ENCODE measurements at places on chromosomes 4 and X.

DNA sequence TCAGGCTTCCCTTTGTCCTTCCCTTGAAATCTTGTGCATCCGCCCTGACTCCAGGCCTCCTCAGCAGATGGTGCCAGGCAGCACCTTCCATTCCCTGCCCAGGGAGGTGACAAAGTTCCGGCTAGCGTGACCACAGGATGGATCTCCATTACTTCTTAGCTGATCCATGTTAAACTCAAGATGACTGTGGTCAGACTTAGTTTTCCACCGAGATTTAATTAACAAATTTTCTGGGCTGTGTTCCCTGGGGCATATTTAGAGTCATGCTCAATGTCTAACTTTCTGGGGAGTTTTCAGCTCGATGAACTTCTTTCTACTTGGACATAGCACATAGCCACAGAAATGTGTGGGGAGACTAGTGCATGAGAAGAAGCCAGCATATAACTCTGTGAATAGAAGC, 215.1 kb upstream of the SFRP2 start:
- no peak for DNase-seq

GRCh38 chrX:121853762-121854613, 806.6 kb downstream of the GLUD2 start:
- no peak for DNase-seq

DNA sequence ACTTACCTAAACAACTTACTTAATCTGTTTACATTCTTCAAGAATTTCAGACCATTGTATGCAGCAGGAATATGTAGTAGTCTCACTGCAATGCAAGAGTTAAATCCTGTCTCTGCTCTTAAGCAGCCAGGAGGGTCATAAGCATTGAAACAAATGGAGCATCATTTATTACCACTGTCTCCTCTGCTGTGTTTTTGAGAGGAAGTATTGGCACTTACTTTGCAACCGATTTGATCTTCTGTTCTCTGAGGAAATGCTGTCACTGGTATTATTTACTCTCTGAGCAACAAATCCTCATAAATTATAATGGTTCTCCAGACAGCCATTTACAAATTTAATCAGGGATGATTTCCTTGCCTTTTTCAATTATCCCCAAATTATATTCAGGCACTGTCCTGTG, 1367.1 kb downstream of the STIM2 start:
- no peak for DNase-seq

- no peak for DNase-seq
These were observed 34.5 kb upstream of the HGFAC start for GRCh38 chr4:3407171-3407771.

GRCh38 chr4:128832243-128832625, 22.7 kb downstream of the JADE1 start:
- no peak for DNase-seq

DNA sequence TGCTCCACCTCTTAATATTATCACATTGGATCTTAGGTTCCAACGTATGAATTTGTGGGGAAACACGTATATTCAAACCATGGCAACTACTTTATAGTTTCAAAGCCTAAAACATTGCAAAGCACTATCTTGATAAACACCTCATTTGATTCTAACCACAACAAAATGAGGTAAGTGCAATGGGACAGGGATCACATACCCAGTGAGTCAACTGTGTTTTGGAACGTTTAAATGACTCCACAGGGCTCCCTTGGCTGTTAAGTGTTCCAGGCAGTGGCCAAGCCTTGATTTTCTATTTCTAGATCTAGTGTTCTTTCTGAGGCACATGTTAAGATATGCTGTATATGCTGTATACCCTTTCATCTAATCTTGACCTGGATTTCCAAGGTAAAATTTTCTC, 54.5 kb upstream of the C1QTNF7 start:
- no peak for DNase-seq

DNA sequence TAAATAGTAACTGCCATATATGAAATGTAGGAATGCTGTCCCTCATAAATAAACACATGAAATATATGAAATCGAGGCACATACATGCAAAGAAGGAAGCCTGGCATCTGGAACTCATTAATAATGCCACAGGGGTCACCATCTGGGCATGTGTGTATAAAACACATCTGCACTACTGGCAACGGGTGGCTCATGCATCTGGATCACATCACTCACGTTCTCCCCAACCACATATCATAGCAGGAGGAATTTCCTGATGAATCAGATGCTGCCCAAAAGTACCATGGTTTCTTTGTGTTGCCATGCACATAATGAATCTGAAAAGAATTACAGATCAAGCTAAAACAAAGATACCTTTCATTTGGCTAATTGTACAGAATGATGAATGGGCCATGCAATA, 28.6 kb downstream of the RNF175 start:
- no peak for DNase-seq

DNA sequence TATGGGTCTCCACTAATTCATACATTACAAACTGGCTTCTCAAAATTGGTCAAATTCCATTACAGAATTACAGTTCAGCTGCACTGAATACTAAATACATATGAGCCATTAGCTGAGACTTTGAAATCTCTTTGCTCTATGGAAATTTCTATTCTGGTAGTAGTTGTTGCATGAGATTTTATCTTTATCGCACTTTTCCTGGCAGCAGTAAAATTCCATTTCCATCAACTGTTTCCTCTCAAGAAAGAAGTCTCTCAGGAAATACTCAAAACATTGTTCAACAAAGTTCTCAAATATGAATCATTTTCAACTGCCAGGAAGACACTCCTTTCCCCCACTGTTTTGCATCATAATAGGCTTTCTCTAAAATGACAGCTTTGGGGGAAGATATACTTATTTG, 51.3 kb downstream of the ATP11C start:
- no peak for DNase-seq

DNA sequence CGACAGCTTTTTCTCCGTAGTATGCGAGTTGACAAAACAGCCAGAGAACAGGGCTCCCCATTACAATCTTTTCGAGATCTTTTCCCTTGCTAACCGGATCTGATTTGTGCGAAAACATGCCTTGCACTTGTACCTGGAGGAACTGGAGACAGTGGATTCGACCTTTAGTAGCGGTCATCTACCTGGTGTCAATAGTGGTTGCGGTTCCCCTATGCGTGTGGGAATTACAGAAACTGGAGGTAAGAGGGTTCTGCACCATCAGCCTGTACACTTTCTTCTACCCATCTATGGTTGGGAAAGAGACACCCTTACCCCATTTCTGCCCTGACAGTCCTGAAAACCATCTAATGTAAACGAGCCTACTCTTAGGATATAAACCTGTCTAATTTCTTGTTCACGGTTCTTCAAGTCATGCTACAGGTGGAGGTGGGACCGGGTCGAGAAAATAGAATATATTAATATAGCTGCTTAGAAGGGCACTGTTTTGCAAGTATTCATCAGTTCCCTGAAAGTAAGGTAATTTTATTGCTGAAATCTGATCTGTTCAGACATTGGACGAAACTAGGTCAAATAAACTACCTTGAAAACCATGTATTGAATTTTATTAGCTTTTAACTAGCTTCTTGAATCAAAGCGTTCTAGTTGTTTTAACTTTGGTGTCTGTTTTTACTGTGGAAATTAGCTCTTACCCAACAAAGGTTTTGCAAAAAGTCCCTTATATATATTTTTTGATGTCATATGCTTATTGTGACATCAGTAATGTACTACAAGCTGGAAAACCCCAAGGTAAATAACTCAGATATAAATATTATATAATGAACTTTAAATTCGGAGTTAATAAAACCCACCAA, 869 bp downstream of the TMEM184C start:
- DNase-seq = no peak

- no peak for DNase-seq
These were observed 56.2 kb upstream of the ADRA2C start for GRCh38 chr4:3709846-3710441.

- DNase-seq = peak; percentile 7
These were observed 3.7 kb upstream of the MAEA start for GRCh38 chr4:1285790-1286553.

DNA sequence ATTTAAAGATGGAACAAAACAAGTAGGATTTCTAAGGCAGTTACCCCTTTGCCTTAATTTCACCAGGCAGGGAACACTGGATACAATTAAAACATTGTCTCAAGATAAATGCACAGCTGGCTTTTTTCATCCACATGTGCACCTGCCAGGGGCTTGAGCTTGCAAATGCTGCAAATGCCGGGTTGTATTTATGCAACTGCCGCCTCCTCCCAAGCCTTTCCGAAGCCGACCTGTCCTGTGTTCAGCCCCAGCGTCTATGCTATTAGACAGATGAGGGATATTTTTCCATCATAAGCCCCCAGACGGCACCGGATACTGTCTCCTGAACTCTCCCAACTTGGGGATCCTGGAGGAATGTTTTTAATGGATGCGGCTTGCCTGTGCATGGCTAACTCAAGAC, 251.6 kb downstream of the CRLF2 start:
- no peak for DNase-seq

- no peak for DNase-seq
These were observed 57.5 kb downstream of the GPR82 start for GRCh38 chrX:41781500-41781899.

- no peak for DNase-seq
These were observed 15.4 kb downstream of the SETD7 start for GRCh38 chr4:139540632-139541031.

- DNase-seq = no peak
These were observed 53.4 kb downstream of the GPAT3 start for GRCh38 chr4:83589279-83589678.

GRCh38 chrX:133045986-133046385, 50.9 kb downstream of the USP26 start:
- no peak for DNase-seq

DNA sequence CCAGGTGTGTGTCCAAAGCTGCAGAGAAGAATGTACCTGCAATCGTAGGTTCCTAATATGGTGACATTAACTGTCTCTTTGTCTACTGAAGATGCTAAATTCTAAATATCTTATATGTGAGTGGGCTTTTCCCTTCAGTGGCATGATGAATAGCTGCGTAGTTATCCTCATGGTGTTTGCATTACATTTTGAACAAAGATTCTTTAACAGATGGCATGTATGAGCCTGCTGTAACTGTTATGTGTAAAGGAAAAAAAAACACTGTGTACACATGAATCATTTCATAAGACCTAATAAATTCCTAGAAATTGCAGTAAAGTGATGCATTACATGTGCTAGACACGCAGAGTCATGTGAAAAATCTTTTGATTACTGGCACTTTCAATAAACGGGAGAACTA, 288.0 kb downstream of the SH2D1A start:
- no peak for DNase-seq

DNA sequence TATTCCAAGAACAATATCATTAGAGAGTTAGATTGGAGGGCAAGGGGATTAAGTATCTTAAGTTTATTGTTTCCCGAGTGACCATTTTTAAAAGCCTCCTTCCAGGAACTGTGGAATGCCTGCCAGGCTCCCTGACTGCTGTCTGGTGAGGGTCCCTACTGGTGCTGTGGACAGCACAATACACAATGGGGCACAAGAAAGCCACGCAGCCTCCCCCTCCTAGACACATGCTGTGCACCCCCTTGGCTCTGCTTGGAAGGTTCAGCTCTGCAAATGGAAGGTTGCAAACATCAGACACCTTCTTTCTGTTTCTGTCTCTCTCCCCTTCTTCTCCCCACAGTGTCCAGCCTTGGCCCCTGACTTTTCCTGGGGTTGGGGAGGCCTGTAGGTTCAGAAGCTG, 153.2 kb downstream of the SHROOM3 start:
- DNase-seq = no peak

GRCh38 chrX:24298191-24298590, 15.7 kb downstream of the SUPT20HL2 start:
- no peak for DNase-seq

- no peak for DNase-seq
These were observed 9.6 kb downstream of the UBE2D3 start for GRCh38 chr4:102817613-102818268.

GRCh38 chr4:93710101-93710846, 118.3 kb upstream of the ATOH1 start:
- no peak for DNase-seq

DNA sequence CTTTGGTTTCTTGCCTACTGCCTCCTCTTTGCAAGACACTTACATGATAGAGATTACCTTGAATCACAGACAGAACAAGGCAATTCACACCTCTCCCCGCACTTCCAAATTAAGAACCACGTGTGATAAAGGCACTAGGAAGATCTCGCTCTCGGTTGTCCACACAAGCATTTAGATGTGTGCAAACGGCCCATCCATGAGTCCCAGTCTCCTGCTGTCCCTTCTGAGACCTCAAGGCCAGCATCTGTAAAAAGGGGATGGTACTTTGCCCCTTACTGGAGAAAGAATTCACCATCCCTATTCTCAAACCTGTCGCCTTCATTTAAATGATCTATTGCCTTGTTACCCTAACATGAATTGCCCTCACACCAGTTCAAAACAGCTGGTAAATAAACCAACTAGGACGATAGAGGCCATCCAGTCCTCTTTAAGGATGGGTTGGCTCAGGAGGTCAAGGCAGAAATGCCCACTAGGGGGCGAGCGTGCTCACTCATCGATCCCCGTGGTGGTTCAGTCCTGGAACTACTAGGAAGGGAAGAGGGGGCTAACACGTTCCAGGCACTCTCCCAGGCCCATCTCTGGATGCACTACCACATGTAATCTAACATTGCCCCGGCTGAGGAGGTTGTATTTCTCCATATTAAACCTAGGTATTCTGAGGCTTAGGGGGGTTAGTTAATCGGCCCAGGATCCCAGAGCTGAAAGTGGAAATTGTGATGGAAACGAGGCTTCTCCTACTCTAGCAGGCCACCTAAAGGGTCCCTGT, 95.8 kb downstream of the DHX15 start:
- DNase-seq = no peak

DNA sequence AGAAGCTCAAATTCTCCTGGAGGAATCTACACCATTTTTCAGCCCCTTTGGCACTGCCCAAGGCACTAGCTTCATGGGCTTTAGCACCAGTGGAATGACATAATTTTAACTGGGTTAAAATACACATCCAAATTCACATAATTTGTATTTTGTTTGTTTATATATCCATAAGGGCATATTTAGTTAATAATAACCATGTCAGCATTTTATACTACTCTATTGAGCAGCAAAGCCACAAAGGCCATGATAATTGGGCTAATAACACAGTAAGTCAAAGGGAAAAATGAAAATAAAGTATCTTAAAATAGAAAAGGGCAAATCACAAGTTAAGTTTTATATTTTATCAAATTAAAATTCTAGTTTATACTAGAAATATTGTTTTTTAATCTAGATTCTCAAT, 262.7 kb upstream of the TACR3 start:
- no peak for DNase-seq

- no peak for DNase-seq
These were observed 4.2 kb upstream of the ERVMER34-1 start for GRCh38 chr4:52755426-52755825.

DNA sequence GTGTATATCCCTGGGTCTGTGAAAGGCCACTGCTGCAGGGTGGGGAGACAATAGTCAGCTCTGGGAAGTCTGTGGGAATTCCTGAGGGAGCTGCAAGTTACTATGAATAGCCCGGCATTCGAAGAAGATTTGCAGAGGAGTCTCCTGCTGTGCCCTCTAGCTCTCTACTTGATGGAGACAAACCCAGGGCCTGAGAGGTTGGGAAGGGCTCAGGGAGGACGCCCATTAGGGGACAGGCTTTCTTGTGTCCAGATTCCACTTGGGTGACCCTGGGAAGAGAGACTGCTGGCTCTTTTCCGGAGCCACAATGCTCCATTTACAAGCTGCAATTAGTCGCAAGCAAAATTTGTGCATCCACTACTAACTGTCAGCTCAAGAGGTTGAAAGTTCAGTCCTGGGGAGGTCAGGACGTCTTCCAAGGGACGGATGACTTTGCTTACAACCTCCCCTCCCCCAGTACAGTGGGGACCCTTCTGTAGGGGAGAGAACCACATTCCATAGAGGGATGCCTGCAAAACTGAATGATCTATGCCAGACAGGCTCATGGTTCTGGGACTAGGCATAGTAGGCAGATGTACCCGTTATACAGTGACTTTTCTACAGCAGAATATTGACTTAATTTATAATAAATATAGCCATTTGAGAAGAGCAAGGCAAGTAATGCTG, 48.2 kb upstream of the PHOX2B start:
- no peak for DNase-seq

Measured in effector CD8-positive, alpha-beta T cell (primary cell).